MV-4-11 (cell line): ENCODE measurements at places on chromosomes 16 and 17.

GRCh38 chr17:57438066-57438731 lies 181.9 kb downstream of the MSI2 start:
- no peak for DNase-seq

GRCh38 chr17:18323007-18323406 lies 7.9 kb downstream of the SMCR8 start:
- peak; percentile 35 for DNase-seq

- no peak for DNase-seq
Observed at GRCh38 chr16:24138024-24138423, 118.1 kb upstream of the CACNG3 start.

GRCh38 chr17:81871387-81872230 lies 472 bp upstream of the ARHGDIA start:
- peak; percentile 78 for DNase-seq

- peak; percentile 96 for DNase-seq
Observed at GRCh38 chr16:70428178-70428998, 10.5 kb downstream of the ST3GAL2 start.

GRCh38 chr17:60554377-60554788 lies 28.3 kb upstream of the APPBP2 start:
- no peak for DNase-seq

GRCh38 chr17:78300962-78301820 lies 58.7 kb downstream of the SOCS3 start:
- DNase-seq: peak; percentile 10

- DNase-seq: no peak
Observed at GRCh38 chr17:61196302-61196704, 203.3 kb upstream of the TBX2 start.

- DNase-seq: no peak
Observed at GRCh38 chr16:55713103-55713502, 57.3 kb downstream of the SLC6A2 start.

DNA sequence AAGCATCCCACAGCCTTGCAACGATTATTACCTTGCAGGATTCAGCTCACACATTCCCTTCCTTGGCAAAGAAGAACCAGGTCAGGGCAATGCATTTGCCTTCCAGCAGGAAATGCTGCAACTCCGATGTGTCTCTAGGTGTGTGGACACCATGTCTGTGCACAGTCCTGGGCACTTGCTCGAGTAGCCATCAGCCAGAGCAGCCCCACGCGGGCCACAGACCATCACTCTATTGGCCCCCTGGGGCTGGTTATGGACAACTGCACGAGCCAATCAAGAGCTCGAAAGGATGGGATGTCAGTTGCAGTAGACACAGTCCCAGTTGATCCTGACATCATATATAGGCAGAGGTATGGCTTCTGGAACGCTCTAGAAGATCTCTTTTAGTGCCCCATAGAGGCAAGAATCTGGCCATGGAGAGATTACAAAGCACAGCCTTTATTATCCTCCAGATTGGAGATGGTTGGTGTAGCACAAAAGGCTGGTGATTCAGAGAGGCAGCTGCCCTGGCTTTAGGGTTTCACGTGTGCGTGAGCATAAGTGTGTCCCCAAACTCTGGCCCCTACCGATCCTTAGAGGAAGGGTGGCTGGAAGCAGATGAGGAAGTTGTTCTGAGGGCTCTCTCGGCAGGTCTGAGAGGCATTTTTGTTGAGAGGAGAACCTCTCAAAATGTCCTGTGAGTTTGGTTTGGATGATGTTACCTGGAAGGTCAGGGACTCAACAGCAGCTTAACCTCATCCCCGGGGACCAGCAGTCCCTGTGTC lies 403.8 kb downstream of the SEC14L1 start:
- peak; percentile 19 for DNase-seq

- DNase-seq: no peak
Observed at GRCh38 chr17:7590743-7591142, 849 bp upstream of the SOX15 start.

GRCh38 chr17:73293480-73293911 lies 18.3 kb downstream of the CDC42EP4 start:
- DNase-seq: no peak

DNA sequence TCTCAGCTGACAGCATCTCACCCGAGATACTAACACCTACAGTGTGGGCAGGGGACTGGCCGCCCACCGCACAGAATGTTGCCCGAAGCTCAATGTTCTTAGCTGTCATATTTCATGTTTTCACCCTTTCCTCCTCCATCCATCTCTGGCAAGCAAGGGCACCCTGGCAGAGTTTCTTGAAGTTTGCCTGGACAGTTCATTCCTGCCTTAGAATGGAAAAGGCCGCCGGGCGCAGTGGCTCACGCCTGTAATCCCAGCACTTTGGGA lies 37.6 kb upstream of the TEX2 start:
- DNase-seq: no peak

GRCh38 chr16:87851141-87851587 lies 18.1 kb downstream of the SLC7A5 start:
- no peak for DNase-seq

GRCh38 chr17:75864448-75864871 lies 9.3 kb upstream of the WBP2 start:
- DNase-seq: peak; percentile 86

- no peak for DNase-seq
Observed at GRCh38 chr17:44863061-44863918, 15.6 kb downstream of the HIGD1B start.

DNA sequence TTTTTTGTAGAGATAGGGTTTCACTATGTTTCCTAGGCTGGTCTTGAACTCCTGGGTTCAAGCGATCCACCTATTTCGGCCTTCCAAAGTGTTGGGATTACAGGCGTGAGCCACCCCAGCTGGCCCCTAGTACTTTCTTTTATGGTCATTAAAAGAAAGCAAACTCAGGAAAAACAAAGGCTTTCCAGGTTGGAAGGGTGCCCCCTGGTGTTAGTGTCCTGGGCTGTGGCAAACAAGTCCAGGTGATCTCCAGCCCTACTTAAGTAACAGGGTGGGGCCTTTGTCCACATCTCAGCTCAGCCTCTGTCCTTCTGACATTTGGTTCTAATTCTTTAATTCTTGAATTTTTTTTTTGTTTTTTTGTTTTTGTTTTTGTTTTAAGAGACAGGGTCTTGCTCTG lies 6.9 kb downstream of the IGFBP4 start:
- peak; percentile 12 for DNase-seq

DNA sequence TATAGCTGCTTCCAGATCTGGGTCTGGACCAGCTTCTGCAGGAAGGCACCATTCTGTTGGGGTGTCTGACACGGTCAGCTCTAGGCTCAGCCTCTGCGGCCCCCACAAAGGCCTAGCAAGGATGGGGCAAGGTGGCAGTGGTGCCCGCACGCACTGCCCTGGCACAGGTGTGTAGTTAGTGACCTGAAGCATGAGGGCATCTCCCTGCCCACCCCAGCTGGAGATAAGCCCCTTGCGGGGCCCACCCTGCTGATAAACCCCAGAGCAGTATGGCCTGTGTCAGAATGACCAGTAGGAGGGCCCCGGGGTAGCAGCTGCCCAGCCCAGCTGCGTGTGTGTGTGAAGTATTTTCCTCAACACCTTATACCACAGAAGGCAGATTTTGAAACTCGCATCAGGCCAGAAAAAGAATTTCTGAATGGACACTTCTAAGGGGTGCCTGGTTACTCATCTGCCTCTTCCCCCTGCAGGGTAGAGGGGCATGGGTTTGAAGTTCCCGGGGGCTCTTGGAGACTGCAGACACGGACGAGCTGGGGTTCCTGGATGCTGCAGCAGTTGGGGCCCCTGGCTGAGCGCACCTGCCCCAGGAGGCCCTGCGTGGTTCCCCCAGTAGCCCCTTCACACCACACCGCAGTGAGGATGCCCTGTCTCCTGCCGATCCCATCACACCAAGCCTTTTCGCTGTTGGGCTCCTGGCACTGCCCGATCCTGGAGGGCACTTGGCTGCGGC lies 4.5 kb downstream of the ARHGDIA start:
- DNase-seq: no peak

DNA sequence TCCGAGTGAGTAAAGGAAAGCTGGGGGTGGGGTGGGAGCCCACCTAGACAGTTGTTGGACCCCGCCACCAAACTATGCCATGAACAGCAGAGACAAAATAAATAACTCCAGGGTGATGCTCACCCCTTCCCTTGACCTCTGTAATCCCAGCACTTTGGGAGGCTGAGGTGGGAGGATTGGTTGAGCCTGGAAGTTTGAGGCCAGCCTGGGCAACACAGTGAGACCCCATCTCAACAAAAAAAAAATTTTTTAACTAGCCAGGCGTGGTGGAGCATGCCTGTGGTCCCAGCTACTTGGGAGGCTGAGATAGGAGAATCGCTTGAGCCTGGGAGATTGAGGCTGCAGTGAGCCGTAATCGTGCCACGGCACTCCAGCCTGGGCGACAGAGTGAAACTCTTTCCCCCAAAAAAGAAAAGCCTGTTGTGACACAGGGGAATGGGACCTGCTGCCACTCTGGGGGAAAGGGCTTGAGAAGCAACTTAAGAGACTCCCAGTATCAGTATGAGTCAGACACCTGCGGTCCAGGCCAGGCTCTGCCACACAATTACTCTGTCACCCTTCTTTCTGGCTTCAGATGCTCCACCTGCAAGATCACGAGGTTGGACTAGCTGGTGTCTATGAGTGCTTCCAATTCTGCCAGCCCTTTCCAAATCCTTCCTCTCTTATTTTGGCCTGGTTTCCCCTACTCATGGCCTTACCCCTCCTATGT lies 5.0 kb downstream of the SGCA start:
- peak; percentile 28 for DNase-seq

DNA sequence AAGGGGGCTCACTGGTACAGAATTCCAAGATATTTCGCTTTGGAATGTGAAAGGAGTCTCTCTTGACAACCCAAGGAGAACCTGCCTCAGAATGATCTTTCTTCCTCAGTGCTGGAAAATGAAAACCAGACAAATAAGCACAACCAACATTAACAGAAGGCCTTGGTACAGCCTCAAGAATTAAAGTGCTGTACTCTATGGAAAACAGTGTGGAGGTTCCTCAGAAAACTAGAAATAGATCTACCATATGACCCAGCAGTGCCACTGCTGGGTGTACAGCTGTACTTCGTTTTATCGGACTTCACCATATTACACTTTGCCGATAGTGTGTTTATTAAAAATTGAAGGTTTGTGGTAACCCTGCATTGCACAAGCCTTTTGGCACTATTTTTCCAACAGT lies 25.2 kb downstream of the HLF start:
- DNase-seq: no peak

- DNase-seq: no peak
Observed at GRCh38 chr16:56637814-56638750, at the start of gene MT1A. Gene MT1A (plus strand): TSS chr16:56638666. CDS start chr16:56638739, 73 bp downstream.
